ENCODE measurements at places on chromosomes 5 and 9. TPM values are rescaled to one million over a fixed set of nuclear protein-coding genes. Genes with fewer than 3 reads are reported as not detected.
A peak's percentile ranks its signal among the peaks of the same experiment; 100 is the strongest.

DNA sequence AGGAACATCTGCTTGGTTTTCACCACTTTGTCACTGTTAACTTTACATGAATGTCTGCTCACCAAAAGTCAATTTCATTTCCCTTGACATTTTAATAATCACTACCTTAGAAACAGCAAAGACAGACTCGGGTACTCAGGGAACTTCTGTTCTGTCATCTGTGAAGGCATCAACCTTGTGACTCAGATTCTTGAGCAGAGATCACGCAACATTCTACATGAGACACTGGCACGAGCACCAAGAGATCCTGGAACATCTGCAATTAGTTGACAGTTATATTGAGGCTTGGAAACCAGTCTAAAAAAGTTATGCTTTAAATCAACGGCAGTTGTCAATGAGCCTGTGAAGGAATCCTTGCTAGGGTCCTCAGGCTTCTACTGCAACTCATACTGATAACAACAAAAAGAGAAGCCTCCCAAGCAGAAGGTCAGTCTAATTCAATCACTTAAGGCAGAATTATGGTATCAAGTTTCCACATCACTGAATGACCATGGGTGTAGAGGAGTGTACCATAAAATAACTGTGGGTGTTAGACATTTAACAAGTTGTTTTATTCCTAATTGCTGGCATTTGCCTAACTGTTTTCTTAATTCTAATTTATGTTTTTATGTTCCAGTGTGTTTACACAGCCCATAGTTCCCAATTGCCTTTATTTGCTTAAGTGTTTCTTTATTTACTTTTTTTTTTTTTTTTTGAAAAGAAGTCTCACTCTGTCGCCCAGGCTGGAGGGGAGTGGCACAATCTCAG lies 3.3 kb upstream of the PBX3 start:
- H3K4me3 ChIP-seq: no peak overlapping the region
- H3K27me3 ChIP-seq: no peaks in the 10 kb centered on the region
- H3K27ac ChIP-seq: no peak overlapping the region
- DNase-seq: no peak
- peaks cover 12% of the 10 kb centered on the region for H3K4me1 ChIP-seq

GRCh38 chr5:176360894-176361436 lies 599 bp downstream of the KIAA1191 start:
- peaks cover 14% of the 10 kb centered on the region for H3K36me3 ChIP-seq
- H3K4me3 ChIP-seq: peak overlapping the region; percentile 87
- H3K4me1 ChIP-seq: peaks cover 33% of the 10 kb centered on the region
- H3K27me3 ChIP-seq: no peaks in the 10 kb centered on the region

Gene SLIT3
- 0.34 TPM for total RNA-seq

GRCh38 chr5:110441035-110441434 lies 285.4 kb downstream of the TMEM232 start:
- no peaks in the 10 kb centered on the region for H3K4me1 ChIP-seq
- no peak overlapping the region for H3K4me3 ChIP-seq
- H3K27ac ChIP-seq: no peak overlapping the region
- H3K36me3 ChIP-seq: no peaks in the 10 kb centered on the region

- peaks cover 30% of the 10 kb centered on the region for H3K36me3 ChIP-seq
- no peak for DNase-seq
- H3K27ac ChIP-seq: no peak overlapping the region
- no peak overlapping the region for H3K4me3 ChIP-seq
- H3K4me1 ChIP-seq: no peaks in the 10 kb centered on the region
- no peaks in the 10 kb centered on the region for H3K27me3 ChIP-seq
Measured at GRCh38 chr9:5113523-5113922, 71.9 kb downstream of the INSL6 start.

GRCh38 chr9:4393806-4394523 lies 94.1 kb upstream of the GLIS3 start:
- H3K4me1 ChIP-seq: no peaks in the 10 kb centered on the region
- H3K27ac ChIP-seq: no peak overlapping the region
- no peak for DNase-seq
- H3K4me3 ChIP-seq: no peak overlapping the region
- H3K36me3 ChIP-seq: no peaks in the 10 kb centered on the region
- H3K27me3 ChIP-seq: no peaks in the 10 kb centered on the region

GRCh38 chr9:131503626-131504465 lies 1.1 kb downstream of the POMT1 start:
- H3K27ac ChIP-seq: no peak overlapping the region
- DNase-seq: no peak
- peaks cover 6% of the 10 kb centered on the region for H3K36me3 ChIP-seq
- H3K4me1 ChIP-seq: peaks cover 48% of the 10 kb centered on the region

- H3K27me3 ChIP-seq: no peaks in the 10 kb centered on the region
- no peaks in the 10 kb centered on the region for H3K4me1 ChIP-seq
- no peak for DNase-seq
- H3K36me3 ChIP-seq: no peaks in the 10 kb centered on the region
- no peak overlapping the region for H3K27ac ChIP-seq
Measured at GRCh38 chr9:106795031-106795430, 67.9 kb upstream of the ZNF462 start.

Gene BNIP1
- total RNA-seq: 34.8 TPM

DNA sequence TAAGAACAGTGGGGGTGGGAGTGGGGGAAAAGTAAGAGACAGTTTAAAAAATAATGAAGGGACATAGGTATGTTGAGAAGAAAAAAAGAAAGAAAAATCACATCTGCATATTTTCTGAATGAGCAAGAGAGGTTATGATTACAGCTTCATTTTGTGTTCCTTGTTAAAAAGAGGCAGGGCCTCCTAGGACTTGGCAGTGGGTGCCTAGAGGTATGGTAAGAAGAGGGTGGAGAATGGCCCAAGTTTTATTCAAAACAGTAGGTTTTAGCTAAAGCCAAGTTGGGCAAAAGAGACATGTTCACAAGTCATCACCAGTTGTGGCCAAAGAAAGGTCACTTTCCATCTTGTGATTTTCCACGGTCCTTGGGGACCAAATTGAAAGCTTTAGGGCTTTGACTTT lies 643.4 kb downstream of the CCDC171 start:
- no peak for DNase-seq
- no peak overlapping the region for H3K27ac ChIP-seq
- H3K4me3 ChIP-seq: no peak overlapping the region

DNA sequence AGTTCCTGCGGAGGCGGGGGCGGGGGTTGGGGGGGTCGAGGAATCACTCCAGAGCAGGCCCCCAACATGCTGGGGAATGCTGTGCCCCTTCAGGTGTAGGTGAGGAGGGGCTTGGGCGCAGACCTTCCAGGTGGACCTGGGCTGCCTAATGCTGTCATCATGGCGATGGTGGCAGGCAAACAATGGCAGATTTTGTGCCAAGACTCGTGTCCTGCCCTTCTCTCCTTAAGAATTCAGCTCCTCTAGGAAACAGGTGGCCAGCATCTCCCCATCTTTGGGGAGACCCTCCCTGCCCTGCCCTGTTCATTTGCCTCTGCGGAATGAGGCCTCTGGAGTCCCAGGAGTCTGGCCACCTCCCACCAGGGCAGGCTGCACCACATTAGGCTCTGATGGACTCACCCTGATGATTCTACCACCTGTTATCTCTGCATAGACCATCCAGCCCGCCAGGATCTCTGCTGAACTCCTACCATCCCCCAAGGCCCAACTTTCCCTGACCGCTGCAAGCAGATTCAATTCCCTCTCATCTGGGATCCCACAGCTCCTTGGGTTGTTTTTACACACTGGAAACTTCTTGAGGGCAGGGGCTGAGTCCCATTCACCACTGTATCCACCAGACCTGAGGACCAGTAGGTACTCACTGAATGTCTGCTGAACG lies 10.9 kb upstream of the SLC25A51 start:
- no peaks in the 10 kb centered on the region for H3K36me3 ChIP-seq
- no peak overlapping the region for H3K4me3 ChIP-seq
- H3K27ac ChIP-seq: no peak overlapping the region
- H3K4me1 ChIP-seq: peaks cover 13% of the 10 kb centered on the region
- H3K27me3 ChIP-seq: no peaks in the 10 kb centered on the region

Gene IGFBPL1
- total RNA-seq: not detected

GRCh38 chr9:35658968-35659220 lies 802 bp downstream of the CCDC107 start:
- peaks cover 13% of the 10 kb centered on the region for H3K36me3 ChIP-seq
- DNase-seq: no peak
- H3K27me3 ChIP-seq: no peaks in the 10 kb centered on the region
- H3K4me3 ChIP-seq: peak overlapping the region; percentile 82

GRCh38 chr9:120807607-120808379 lies 14.6 kb upstream of the FBXW2 start:
- H3K27me3 ChIP-seq: no peaks in the 10 kb centered on the region
- DNase-seq: no peak
- H3K36me3 ChIP-seq: no peaks in the 10 kb centered on the region
- H3K4me1 ChIP-seq: no peaks in the 10 kb centered on the region

Gene INSL6
- not detected for total RNA-seq

Gene PIP5KL1
- total RNA-seq: 0.97 TPM

Gene FAM163B
- not detected for total RNA-seq

DNA sequence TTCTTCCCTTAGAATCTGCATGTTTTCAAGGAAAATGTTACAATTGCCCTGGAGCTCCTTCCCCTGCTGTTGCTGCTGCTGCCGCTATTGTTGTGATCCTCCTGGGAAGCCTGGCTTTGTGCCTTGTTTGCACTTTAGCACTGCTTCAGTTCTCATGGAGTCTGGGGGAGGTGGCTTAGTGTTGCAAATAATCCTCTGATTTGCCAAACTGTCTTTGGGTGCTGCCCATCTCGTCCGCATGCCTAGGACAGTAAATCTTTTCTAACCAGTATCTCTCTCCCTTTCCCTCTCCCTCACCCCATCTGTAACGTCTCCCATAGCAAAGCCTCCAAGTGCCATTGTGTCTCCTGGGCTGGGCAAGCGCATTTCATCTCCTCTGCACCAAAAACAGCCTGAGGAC lies 30.3 kb downstream of the FAM240B start:
- no peak for DNase-seq
- H3K27me3 ChIP-seq: no peaks in the 10 kb centered on the region
- H3K4me1 ChIP-seq: no peaks in the 10 kb centered on the region
- H3K4me3 ChIP-seq: no peak overlapping the region
- no peaks in the 10 kb centered on the region for H3K36me3 ChIP-seq

GRCh38 chr9:105993116-105993854 lies 298.9 kb downstream of the TMEM38B start:
- H3K4me3 ChIP-seq: no peak overlapping the region
- no peaks in the 10 kb centered on the region for H3K4me1 ChIP-seq
- no peak for DNase-seq
- no peaks in the 10 kb centered on the region for H3K27me3 ChIP-seq
- H3K27ac ChIP-seq: no peak overlapping the region

DNA sequence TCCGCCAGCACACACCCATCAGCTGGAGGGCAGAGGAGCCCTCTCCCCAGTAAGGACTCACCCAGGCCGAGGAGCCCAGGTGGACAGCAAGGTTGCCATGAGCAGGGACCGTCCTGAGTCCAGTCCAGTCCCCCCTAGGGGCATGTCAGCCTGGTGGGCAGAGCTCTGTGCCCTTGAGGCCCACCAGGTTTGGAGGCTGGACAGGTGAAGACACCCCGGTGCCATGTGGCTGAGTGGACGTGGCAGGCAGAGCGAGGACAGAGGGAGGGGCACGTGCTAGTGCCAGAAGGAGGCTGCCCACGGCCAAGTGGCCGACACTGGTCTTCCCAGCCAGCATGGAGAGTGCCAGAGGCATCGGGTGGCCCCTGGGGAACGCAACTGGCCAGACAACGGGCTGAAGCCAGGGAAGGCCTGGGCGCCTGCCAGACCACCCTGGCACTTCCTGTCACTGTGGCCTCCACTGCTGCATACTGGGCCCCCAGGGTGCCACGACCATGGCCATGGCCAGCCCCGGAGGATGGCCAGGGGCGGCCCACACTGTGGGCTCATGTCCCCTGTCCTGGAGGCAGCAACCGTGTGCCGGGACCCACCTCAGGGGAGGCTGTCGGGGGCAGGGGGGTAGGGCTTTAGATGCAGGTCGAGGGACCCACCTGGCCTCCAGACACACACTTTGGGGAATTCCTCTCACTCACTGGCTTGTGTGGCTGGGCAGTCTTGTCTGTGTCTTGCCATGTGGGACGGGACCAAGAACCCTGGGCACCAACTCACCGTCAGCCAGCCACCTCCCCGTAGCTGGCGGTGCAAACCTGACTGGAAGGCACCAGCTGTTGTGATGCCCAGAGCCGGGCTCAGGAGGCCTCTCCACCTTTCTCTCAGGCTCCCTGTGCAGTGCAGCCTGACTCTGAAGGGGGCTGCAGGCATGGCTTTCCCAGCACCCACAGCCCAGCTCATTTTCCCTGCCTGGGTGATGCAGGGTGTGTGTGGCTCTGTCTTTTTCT lies 42.3 kb upstream of the LPCAT1 start:
- peaks cover 6% of the 10 kb centered on the region for H3K4me1 ChIP-seq
- no peak overlapping the region for H3K4me3 ChIP-seq
- no peak for DNase-seq
- H3K27ac ChIP-seq: no peak overlapping the region
- no peaks in the 10 kb centered on the region for H3K36me3 ChIP-seq

Gene TNFSF8
- 6.0 TPM for total RNA-seq

Gene HTR4
- not detected for total RNA-seq

DNA sequence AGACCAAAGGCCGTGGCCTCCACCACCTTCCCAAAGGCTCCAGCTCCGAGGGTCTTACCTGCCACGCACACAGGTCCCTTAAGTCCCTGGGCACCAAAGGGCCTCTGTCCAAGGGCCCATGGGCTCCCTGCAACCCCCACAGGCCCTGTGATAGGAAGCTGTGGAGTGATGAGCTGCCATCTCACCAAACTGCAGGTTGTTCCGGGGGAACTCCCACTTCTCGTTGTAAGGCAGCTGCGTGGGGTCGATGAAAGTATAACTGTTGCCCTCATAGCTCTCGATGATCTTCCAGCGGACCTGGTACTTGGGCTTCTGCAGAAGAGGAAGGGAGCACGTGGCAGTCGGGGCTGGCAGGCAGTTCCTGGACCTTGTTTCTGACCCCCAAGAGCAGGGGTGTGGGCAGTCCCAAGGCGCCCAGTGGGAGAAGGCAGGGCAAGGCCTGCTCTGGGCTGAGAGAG lies 24.8 kb downstream of the CSF1R start:
- H3K27me3 ChIP-seq: no peaks in the 10 kb centered on the region
- DNase-seq: no peak
- H3K4me1 ChIP-seq: peaks cover 19% of the 10 kb centered on the region
- H3K27ac ChIP-seq: no peak overlapping the region
- no peak overlapping the region for H3K4me3 ChIP-seq

DNA sequence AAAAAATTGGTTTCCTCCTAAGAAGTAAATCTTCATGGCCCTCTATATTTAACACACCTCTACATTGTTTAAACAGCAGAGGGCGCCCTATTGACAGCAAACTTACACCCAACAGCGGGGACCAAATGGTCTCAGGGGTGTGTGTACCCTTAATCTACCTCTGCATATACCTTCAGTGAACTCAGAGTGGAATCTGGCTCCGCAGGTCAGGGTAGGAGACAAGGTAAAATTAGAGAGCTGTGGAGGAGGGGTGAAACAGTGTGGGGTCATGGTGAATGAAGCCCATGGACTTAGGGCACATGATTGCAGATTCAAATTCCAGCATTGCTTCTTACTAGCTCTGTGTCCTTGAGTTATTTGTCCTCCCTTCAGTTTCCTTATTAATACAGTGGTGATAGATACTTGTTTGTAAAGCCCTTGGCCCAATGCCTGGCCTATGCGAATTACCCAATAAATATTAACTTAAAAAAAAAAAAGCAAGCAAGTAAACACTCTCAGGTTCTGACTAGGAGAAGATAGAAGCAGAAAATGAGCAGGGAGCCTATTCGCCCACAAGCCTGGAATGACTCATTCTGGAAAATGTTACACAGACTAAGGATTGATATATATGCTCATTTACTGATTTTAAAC lies 122.9 kb downstream of the CAVIN4 start:
- no peaks in the 10 kb centered on the region for H3K36me3 ChIP-seq
- no peak overlapping the region for H3K4me3 ChIP-seq
- DNase-seq: no peak
- no peak overlapping the region for H3K27ac ChIP-seq
- no peaks in the 10 kb centered on the region for H3K4me1 ChIP-seq

- no peaks in the 10 kb centered on the region for H3K4me1 ChIP-seq
- no peak for DNase-seq
- H3K27me3 ChIP-seq: no peaks in the 10 kb centered on the region
Measured at GRCh38 chr5:28275931-28276330, 1237.5 kb upstream of the CDH9 start.

Measured in natural killer cell (primary cell).